Fibroblast of skin of back (primary cell): ENCODE measurements at places on chromosomes 7 and 10.
A peak's percentile ranks its signal among the peaks of the same experiment; 100 is the strongest.

GRCh38 chr10:79106256-79107050 lies 37.7 kb downstream of the ZMIZ1 start:
- DNase-seq = no peak

- DNase-seq = peak; percentile 27
These were observed 596.4 kb upstream of the GHITM start for GRCh38 chr10:83542774-83543411.

DNA sequence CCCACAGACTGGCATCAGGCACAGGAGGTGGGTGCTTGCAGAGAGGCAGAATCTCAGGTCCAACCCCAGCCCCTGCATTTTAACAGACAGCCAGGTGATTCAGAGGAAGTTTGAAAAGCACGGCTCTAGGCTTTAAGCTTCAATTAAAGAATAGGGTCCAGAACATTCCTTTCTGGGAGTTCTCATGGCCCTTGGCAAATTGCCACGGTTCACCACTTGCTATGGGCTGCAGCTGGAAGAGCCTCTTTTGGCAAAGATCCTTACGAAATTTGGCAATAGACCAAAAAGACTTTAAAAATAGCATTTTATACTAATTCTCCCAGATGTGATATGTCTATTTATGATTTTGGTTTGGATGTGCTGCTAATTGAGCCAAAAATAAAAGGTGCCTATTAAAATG lies 148.1 kb downstream of the ITGA8 start:
- DNase-seq = peak; percentile 77

DNA sequence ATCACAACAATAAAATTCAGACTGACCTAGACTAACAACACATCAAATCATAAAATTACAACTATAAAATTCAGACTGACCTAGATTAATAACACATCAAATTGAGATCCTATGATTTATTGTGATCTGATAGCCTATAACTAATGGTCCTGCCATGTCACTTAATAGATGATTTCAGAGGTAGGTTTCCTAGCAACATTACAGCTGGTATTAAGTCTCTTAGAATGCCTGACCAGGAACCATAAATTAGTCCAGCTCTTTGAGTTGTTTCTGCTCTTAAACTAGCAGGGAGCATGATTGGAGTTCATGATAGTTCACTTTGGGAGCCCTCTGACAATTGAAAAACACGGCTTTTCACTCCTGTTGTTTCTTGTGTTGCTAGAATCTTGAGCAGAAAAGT lies 318.9 kb downstream of the BMPER start:
- no peak for DNase-seq

DNA sequence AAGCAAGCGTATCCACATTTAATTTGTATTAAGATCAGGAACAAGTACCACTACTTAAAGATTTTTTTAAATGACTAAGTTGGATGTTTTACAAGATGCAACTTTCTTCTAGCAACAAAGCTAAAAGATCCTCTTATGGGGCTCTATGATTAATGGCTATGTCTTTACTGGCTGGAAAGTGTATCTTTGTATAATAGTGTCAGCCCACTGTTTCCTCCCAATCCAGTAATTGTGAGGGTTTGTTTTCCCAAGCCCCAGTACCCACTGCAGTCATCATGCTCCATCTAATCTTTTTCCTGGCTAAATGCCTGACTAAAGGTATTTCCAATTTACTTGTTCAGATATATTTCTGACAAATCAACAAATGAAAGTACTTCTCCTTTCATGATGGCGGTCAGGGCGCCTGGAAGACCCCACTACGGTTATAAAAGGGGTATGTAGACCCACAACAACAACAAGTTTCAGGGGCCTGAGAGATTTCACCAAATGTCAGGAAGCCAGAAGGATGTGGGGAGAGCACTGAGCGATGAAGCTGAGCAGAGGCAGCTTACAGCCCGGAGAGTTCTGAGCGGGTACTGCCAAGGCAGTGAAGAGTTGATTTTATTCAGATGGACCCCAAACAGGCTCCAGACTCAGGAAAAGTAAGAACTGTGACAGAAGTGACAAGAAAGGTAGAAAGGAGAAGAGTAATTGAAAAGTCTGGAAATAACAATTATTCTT lies 222.6 kb upstream of the KLF14 start:
- DNase-seq = peak; percentile 58

DNA sequence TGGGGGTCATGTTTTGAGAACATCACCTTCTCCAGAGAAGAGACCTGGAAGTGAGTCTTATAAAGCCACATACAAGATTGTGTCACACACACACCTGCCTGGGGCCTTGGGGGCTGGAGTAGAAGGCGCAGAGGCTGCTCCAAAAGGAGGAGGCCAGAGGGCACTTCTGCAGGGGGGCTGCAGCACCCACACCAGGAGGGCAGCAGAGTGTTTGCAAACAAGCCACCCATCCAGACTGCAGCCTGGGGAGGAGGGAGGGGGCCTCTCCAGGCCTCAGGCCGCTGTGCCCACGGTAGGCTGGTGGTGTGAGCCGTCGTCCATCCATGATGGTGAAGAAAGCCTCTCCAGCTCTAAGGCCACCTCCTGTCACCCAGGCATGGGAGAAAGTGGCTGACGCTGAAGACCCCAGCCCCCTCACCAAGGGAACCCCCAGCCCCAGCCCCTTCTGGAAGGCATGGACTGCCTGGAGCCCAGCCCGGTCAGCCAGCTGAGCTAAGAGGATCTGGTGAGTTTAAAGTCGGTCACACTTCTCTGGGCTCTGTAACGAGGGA lies 77.5 kb downstream of the FOXL3 start:
- no peak for DNase-seq

DNA sequence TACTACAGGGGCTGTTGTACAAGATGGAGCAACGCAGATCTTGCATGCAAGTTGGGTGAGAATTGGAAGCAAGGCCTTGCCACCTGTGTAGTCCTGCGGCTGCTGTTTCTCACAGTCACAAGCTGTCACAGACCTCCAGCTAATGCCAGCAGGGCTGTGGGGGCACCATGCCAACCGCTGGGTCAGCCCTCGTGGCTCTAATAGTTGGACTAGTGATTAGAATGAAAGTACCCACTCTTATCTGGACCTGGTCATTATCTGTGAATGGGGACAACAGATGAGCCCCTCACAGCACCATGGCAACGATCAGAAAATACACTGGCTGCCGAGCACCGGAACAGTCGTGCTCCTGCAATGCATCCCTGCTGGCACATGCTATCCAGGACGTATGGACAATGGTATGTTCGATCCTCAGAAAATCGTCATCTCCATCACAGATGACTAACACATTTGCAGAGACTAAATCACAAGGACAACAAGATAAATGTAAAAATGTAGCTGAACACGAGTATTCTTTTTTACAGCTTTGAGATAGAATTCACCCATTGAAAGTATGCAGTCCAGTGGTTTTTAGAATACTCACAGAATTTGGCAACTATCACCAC lies 80.4 kb upstream of the CALN1 start:
- DNase-seq = peak; percentile 70

DNA sequence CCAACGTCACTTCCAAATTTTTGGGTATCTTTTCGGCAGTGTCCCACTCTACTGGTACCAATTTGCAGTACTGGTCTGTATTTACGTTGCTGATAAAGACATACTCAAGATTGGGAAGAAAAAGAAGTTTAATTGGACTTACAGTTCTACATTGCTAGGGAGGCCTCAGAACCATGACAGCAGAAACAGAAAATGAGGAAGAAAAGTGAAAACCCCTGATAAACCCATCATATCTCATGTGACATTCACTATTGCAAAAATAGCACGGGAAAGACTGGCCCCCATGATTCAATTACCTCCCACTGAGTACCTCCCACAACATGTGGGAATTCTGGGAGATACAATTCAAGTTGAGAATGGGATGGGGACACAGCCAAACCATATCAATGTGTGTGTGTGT lies 364.0 kb upstream of the KCND2 start:
- no peak for DNase-seq

- peak; percentile 90 for DNase-seq
These were observed 115.4 kb downstream of the ZMIZ1 start for GRCh38 chr10:79184145-79184625.

DNA sequence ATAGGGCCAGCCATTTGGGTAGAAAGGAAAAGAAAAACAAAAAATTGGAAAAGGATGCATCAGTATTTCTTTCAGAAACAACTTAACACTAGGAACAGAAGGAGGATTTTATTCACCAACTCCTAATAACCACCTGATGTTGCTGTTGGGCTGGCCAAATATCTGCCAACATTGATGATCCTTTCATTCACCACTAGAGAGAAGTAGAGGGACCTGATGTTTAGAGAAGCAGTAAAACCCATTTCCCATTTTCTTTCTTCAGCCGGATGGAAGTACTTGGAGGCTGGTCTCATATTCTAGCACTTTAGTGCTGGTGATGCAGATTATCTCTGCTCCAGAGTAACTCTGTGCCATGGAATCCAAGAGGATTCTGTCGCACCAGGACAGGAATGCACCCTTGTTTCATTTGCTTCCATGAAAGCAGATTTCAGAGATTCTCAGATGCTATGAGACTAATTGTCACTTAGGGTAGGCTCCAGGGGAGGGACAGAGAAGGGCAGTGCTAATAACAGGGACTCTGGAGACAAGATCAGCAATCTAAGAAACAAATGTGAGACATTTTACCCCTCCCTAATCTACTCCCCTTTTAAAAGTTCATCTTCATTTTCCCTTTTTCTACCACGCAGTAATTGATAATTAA lies 3.1 kb downstream of the KLLN start:
- peak; percentile 76 for DNase-seq

- DNase-seq = no peak
These were observed 34.6 kb downstream of the PLXNA4 start for GRCh38 chr7:132541656-132542055.

DNA sequence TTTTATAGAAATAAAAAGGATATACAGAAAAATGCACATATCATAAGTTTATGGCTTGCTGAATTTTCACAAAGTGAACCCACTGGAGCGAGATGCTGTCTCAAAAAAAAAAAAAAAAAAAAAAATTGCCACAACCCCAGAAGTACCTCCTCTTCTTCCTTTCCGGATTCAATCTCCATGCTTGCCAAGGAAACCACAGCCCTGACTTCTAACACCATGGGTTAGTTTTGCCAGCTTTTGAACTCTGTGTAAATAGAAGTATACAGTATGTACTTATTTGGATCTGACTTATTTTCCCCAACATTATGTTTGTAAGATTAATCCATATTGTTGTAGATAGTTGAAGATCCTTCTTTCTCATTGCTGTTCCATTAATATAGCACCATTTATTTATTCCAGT lies 40.0 kb downstream of the FANK1 start:
- DNase-seq = no peak

DNA sequence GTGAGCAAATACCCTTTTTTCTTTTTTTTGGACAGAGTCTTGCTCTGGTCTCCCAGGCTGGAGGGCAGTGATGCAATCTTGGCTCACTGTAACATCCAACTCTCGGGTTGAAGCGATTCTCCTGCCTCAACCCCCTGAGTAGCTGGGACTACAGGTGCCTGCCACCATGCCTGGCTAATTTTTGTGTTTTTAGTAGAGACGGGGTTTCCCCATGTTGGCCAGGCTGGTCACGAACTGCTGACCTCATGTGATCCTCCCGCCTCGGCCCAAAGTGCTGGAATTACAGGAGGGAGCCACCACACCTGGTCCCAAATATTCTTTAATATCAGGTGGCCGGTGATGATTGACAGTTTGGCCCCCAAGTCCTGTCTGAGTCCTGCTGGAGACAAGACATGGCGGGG lies 6.6 kb downstream of the LAT2 start:
- no peak for DNase-seq

GRCh38 chr10:10816447-10816846 lies 201.2 kb upstream of the CELF2 start:
- peak; percentile 73 for DNase-seq

DNA sequence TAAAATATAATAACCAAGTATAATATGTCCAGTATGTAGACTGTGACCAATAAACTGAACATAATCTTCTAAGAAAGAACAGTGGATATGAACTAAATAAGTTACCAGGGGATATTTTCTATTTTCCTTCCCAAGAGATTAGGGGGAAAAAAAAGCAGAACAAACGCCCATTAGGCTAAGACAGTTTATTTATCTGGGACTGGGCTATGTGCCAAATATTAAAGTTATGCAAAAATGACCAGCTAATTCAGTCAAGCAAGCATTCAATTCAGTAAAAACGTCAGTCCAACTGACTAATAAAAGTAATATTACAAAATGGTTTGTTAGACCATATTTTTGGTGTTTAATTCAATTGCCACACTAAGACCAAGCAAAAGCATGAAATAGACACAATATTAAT lies 122.2 kb downstream of the TSPAN12 start:
- peak; percentile 27 for DNase-seq

- no peak for DNase-seq
These were observed 342.3 kb upstream of the BMPER start for GRCh38 chr7:33562996-33563395.

DNA sequence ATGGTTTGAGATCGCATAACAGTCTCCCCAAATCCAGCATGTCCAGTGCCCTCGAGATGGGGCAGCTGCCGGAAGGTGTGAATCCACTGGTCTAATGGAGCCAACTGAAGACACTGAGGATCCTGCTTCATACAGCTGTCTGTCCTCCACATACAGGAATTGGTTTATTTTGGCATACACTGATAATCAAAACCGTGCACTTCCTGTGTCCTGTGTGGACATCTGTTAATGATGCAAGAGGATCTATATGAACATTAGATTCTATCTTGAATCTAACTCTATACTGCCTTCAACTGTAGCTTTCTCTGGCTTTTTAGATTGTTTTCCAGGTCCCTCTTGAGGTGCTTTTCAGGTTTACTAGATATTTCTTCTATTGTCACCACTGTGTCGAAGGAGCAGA lies 3.0 kb upstream of the JAZF1 start:
- peak; percentile 31 for DNase-seq

- no peak for DNase-seq
These were observed 55.6 kb downstream of the STEAP1B start for GRCh38 chr7:22444181-22444971.

- no peak for DNase-seq
These were observed 134.0 kb upstream of the TCF7L2 start for GRCh38 chr10:112816033-112816430.

GRCh38 chr7:49563693-49564378 lies 209.6 kb upstream of the VWC2 start:
- DNase-seq = no peak

DNA sequence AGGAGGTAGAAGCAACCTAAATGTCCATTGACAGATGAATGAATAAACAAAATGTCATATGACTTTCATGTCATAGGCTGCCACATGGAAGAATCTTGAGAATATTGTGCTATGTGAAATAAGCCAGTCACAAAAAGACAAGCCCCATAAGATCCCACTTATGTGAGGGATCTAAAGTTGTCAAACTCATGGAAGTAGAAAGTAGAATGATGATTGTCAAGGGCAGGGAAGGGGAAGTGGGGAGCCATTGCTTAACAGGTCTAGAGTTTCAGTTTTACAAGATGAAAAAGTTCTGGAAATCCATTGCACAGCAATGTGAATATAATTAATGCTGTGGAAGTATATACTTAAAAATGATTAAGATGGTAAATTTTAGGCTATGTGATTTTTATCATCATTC lies 229.3 kb upstream of the KMT2E start:
- no peak for DNase-seq

- DNase-seq = peak; percentile 73
These were observed 433.1 kb downstream of the HTR7 start for GRCh38 chr10:90424730-90425129.

DNA sequence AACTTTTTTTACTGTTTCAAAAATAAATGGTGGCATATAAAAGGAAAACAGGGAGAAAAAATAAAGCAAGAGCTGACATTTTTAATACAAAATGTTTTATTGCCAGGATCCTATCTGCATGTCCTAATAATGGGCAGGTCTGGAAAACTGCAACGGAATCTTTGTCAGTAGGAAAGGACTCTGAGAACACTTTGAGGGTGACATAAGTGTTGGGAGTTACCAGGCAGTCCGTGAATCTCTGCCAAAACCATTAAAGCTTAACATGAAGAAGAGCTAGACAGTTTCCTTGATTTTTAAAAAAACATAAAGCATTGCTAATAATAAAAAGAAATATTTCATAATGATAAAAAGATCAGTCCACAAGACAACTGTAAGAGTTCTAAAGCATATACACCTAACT lies 80.7 kb downstream of the AGMO start:
- peak; percentile 16 for DNase-seq
